Progenitor cell of endocrine pancreas (in vitro differentiated cells): ENCODE measurements at places on chromosomes 4 and X.

- no peak overlapping the region for H3K4me3 ChIP-seq
- H3K36me3 ChIP-seq: no peaks in the 10 kb centered on the region
- no peaks in the 10 kb centered on the region for H3K4me1 ChIP-seq
- DNase-seq: no peak
- H3K27ac ChIP-seq: no peak overlapping the region
Measured at GRCh38 chr4:37219242-37219641, 25.3 kb upstream of the NWD2 start.

- peaks cover 15% of the 10 kb centered on the region for H3K36me3 ChIP-seq
- no peak overlapping the region for H3K4me3 ChIP-seq
- no peak for DNase-seq
- no peak overlapping the region for H3K27ac ChIP-seq
Measured at GRCh38 chrX:48705871-48706270, 9.3 kb downstream of the SUV39H1 start.

- no peak overlapping the region for H3K27ac ChIP-seq
- no peaks in the 10 kb centered on the region for H3K27me3 ChIP-seq
- no peak for DNase-seq
- peaks cover 6% of the 10 kb centered on the region for H3K4me1 ChIP-seq
- H3K4me3 ChIP-seq: peak overlapping the region; percentile 96
- peaks cover 6% of the 10 kb centered on the region for H3K36me3 ChIP-seq
Measured at GRCh38 chrX:44876086-44876485, 3.1 kb downstream of the KDM6A start.

GRCh38 chr4:163493643-163494359, 689 bp upstream of the TMA16 start:
- H3K36me3 ChIP-seq: peaks cover 2% of the 10 kb centered on the region
- H3K27ac ChIP-seq: peak overlapping the region; percentile 98
- DNase-seq: no peak

GRCh38 chr4:37450309-37450708, 205.8 kb downstream of the NWD2 start:
- no peaks in the 10 kb centered on the region for H3K36me3 ChIP-seq
- no peak overlapping the region for H3K27ac ChIP-seq
- DNase-seq: no peak
- peaks cover 4% of the 10 kb centered on the region for H3K27me3 ChIP-seq

DNA sequence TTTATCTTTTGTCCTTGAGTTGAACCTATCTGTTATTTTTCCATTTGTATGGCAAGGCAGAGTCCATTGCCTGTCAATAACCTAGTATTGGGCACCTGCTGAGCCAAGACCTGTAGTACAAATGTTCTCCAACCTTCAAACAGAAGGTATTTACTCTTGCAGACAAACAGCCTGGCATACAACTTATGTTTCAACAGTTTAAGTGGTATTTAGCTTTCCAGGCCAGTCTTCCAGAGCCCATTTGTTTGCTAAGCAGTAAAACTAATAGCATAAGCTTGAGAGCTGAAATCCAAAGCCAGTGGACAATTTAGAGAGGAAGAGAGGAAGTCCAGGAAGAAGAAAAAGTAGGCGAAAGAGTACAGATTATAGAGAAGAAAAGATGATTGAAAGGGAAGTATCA, 979.3 kb downstream of the GLUD2 start:
- H3K27ac ChIP-seq: no peak overlapping the region
- H3K4me3 ChIP-seq: no peak overlapping the region
- H3K27me3 ChIP-seq: no peaks in the 10 kb centered on the region
- no peak for DNase-seq
- peaks cover 3% of the 10 kb centered on the region for H3K4me1 ChIP-seq

GRCh38 chrX:30215357-30215843, at the start of gene MAGEB2:
TSS of gene MAGEB2 (plus strand) at chrX:30215563. CDS start at chrX:30218581, 3,018 bp downstream.
- H3K4me3 ChIP-seq: no peak within 1 kb of the TSS
- no peaks in the 10 kb centered on the region for H3K36me3 ChIP-seq
- no peak for DNase-seq
- no peak within 1 kb of the TSS for H3K27ac ChIP-seq
- H3K27me3 ChIP-seq: no peaks in the 10 kb centered on the region

GRCh38 chr4:142846729-142847596, 862 bp upstream of the INPP4B start:
- peak; percentile 37 for DNase-seq
- H3K27me3 ChIP-seq: peaks cover 60% of the 10 kb centered on the region
- no peaks in the 10 kb centered on the region for H3K36me3 ChIP-seq
- peaks cover 3% of the 10 kb centered on the region for H3K4me1 ChIP-seq
